Chondrocyte (in vitro differentiated cells): ENCODE measurements at places on chromosomes 2 and 18. TPM values are rescaled to one million over a fixed set of nuclear protein-coding genes. Genes with fewer than 3 reads are reported as not detected.

GRCh38 chr2:215900843-215901242, 112.5 kb downstream of the MREG start:
- DNase-seq: no peak

FOXD4L1 gene
- 0.44 TPM in 1 of 3 replicates, not detected in the others for total RNA-seq

- DNase-seq: no peak
Observed at GRCh38 chr18:37519510-37520135, 46.0 kb downstream of the CELF4 start.

CCL20 gene
- 0.45 to 1.9 TPM (median 0.79 TPM) in 3 replicates for total RNA-seq

GRCh38 chr2:30847841-30848240, 40.6 kb upstream of the CAPN13 start:
- no peak for DNase-seq

KIF5C gene
- 2.6 to 3.8 TPM (median 3.1 TPM) in 3 replicates for total RNA-seq

DNA sequence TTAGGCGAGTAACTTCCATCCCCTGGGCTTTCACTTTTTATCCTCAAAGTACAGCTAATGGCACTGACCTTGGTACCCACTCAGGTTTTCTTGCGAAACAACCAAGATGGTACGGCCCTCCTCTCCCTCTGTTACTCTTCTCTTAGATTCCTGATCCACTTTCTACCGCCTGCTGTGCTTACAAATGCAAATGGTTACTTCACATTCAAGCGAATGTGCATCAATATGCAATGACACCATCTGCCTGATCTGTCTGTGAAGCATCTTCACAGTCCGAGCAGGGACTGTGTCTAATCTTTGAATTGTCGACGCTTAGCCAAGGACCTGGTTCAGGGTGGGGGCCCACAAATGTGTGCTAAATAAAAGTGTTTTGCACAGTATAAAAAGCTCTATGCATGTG, 112.2 kb downstream of the TRIB2 start:
- no peak for DNase-seq

DNA sequence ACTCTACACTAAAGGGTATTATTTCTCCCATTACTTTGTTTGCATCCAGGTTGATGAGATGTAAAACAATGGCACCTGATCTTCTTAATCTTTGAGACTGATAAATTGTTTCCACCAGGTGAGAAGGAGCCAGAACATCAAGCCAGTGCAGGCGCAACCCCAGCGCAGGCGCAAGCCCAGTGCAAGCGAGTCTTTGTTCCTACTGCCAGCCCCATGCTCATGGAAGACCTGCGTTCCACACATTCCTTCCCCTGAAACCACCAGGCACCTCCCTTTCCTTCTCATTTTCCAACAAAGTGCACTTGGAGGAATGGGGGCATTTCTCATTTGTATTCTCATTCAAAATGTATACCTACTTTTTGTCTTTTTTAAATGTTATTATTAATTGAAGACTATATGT, 188.7 kb upstream of the SMAD2 start:
- no peak for DNase-seq

DNA sequence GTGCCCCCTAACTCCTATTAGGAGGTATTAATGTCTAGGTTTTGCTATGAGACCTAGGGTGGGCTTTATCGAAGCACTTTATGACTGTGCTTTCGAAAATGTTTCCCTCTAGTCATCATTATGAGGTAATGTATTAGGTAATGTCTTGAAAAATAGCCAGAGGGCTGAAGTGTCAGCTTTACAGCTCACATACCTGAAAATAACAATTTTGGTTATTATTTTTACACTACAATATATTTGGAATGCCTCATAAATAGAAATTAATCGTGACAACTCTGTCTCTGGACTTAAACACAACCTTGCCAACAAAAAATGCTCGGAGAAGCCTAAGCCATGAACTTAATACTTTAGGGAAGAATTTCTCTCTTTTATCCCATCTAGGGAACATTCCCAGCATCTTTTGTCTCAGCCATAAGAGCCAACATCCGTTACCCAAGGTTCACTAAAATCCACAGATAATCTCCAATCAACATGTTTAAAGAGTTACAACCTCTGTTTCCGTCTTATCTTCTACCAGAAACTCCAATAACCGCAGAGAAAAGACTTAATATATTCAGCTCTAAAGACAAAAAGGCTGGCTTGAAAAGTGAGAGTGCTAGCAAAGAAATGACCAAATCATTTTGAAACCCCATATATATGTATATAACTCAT, 130.9 kb upstream of the RND3 start:
- DNase-seq: no peak

DNA sequence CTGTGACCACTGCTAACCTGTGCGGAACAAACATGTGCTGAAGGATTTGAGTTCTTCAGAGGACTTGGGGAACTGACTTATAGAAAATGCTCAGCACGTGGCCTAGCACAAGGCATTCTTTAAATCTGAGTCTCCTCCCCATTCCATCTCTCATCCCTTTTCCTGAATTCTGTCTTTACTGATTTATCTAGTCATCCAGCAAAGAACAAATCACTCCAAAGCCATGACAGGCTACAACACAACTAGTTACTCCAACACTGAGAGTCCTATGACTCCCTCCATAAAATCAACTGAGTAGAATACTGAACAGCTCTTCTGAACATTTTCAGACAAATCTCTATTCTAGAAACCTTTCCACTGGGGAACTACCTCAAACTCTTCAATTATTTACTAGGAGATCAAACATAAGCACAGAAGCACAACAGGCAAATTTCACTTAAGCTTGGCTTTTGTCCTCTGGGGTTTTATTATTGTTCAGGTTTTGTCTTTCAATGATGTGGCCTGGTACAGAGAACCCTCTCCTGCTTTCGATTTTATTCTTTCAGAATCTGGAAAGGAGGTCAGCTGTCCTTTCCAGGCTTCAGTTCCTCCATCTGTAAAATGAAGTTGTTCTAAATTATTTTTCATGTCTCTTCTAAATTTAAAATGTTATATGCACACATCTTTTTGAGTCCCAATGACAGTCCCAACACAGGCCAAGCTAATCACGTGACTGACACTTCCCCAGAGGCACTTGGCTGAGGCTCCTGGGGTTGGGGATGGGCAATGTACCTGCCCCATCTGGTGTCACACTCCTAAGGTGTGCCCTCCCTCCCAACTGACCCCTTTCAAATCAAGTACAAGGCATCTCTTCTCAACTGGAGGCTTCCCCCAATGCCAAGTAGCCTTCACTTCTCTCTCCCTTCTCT, 31.8 kb downstream of the RNU4ATAC start:
- DNase-seq: no peak
